Effector CD4-positive, alpha-beta T cell (primary cell): ENCODE measurements at places on chromosomes 12 and 14.
A peak's percentile ranks its signal among the peaks of the same experiment; 100 is the strongest.

GRCh38 chr12:114287821-114288525 is 118.0 kb downstream of the TBX5 start:
- no peak for DNase-seq

DNA sequence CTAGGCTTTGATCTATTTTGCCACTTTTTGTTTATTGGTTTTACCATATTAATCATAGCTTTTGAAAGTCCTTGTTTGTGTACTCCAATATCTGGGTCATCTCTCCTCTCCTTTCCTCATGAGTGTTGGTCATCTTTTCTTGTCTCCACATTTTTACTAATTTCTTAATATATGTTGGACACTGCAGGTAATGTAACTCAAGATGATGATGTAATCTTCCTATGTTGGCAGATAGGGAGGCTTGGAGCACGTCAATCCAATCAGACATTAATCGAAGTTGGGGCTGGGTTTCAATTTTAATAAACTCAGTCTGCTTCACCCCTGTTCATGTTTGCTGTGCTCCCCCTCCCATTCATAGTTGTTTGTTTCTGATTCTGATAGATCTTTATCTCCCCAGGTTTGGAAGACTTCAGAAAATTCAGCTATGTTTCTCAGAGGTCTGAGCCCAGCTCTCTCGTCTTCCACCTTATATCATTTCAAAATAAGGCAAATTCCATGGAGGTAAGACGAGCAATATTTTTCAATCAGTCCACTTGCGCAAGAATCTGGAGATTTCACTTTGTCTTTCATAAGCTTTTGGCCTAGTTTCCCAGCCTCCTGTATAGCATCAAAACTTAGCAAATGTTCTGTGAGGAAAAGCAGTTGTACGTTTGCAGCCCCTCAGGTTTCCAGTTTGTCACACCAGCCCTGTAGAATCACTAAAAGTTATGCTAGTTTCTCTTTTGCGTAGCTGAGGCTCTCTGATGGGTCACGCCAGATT is 504.1 kb downstream of the TMTC2 start:
- no peak for DNase-seq

DNA sequence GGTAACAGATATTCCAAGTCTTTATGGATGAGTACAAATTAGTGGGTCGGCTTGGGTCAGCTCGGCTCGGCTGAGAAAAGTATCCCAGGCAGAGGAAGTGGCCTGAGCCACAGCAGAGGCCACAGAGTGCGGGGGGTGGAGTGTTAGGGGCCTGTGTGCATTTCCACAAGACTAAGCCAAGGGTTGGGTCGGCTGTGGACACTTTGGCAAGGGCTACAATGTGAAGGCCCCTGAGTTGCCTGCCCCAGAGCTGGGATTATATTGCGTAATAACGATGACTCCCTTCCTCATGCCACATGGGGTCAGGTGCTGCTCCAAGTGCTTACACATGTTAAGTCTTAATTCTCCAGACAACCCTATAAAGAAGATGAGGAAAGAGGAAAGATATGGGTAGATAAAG is 11.4 kb downstream of the EVL start:
- no peak for DNase-seq

DNA sequence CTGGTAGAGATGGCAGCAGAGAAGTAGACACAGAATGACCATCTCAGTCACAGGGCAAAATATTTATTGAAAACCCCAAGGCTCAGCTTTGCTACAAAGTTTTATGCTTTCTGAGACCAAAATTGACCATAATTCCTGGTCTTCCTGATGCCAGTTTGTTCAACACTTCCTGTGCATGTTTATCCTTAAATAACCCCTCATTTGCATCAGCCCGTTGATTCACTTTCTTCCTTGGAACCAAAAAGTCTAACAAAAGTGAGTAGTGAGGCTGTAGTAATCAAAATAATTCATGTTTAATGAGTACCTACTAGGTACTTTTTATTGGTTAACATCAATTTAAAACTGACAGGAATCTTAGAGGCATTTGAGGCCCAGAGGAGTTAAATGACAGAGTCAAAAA is 51.7 kb downstream of the TRHDE start:
- no peak for DNase-seq

- no peak for DNase-seq
Observed at GRCh38 chr14:100372357-100373048, 49.4 kb downstream of the SLC25A47 start.

DNA sequence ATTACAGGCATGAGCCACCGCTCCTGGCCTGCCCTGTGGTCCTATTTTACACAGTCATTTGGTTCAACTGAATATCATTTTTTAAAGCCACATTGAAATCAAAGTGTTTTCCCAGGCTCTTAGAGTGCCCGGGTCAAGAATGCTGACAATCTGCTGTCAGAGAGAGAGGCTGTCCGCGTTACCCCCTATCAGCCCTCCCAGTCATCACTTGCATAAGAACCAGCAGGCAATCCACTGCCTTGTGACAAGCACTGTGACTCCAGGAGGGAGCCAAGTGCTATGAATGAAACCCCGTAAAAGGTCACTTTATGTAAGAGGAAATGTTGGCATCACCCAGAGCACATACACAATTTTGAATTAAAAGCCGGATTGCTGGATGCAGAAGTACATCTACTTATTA is 13.5 kb downstream of the PHLDA1 start:
- DNase-seq = no peak

- no peak for DNase-seq
Observed at GRCh38 chr12:54935235-54935951, 49.2 kb downstream of the TESPA1 start.

DNA sequence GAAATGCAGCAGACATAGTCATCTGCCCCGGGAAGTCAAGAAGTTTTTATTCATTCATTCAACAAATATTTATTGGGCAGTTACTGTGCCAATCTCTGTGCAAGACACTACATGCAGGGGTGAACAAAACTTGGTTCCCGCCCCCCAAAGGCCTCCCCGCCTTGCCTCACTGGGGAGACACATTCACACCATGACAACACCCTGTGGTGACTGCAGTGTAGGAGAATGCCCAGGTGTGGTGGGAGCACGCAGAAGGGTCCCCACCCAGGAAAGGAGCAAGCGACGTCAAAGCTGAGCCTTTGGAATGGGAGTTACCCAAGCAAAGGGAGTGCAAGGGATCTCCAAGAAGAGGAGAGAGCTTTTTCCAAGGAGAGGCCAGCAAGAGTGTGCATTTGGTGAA is 1.6 kb upstream of the AQP6 start:
- DNase-seq = no peak

DNA sequence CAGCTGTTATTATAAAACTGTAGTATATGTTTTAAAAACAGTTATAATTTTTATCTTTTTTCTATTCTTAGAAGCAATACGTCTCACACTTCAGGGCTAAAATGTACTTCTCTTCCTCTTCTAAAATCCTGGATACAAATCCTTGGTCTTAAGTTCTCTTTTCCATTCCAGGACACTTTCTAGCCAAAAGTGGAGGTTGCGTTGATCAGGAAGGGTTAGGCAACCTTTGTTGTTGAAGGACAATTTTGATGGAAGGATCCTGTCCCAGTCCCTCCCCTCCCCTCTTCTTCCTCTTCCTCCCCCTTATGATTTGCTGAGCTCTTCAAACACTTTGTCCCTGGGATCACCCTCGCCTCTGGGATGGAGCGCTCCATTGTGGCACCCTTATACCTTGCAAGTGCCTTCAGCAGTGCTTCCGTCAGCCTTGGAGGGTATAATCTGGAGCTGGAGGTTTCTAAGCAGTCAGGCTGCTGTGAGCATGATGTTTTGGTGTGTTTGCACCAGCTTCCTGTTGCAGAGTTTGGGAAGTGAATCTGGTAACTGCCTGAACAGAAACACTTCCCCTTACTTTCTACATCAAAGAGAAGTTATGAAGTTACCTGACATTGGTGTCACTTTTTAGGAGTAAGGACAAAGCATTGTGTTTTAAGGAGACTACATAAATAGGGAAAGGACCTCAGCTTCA is 87.4 kb upstream of the SLC38A2 start:
- peak; percentile 3 for DNase-seq

- DNase-seq = no peak
Observed at GRCh38 chr12:16605642-16606116, 283 bp downstream of the LMO3 start.
